Sciatic nerve (tissue), 2 donors: ENCODE measurements at places on chromosomes 2 and 18. TPM values are rescaled to one million over a fixed set of nuclear protein-coding genes. Genes with fewer than 3 reads are reported as not detected.

XDH gene
- total RNA-seq, result 0.22 TPM

PSD4 gene
- 20.3 TPM for total RNA-seq

- no peak for DNase-seq
Measured at GRCh38 chr2:60528281-60529020, 25.0 kb downstream of the BCL11A start.

DNA sequence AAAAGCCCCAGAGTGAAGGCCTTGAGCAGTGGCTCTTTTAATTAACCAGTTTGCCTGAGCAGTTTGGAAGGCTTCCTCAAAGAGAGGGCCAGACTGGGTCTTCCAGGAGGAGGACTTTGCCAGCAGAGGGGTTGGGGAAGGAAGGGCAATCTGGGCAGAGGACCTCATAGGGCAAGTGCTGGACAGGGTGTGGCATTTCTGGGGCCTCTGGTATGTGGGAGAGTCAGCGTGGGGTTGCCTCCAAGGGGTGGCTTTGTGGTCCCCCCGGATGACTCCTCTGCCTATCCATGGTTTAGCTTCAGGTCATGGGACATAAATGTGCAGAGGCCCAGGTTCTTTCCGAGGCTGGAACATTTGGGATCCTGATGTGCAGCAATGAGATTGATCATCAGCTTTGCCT is 12.6 kb downstream of the GLI2 start:
- no peak for DNase-seq

FBXO48 gene
- total RNA-seq, result 2.1 TPM

CD8B2 gene
- not detected for total RNA-seq

DNA sequence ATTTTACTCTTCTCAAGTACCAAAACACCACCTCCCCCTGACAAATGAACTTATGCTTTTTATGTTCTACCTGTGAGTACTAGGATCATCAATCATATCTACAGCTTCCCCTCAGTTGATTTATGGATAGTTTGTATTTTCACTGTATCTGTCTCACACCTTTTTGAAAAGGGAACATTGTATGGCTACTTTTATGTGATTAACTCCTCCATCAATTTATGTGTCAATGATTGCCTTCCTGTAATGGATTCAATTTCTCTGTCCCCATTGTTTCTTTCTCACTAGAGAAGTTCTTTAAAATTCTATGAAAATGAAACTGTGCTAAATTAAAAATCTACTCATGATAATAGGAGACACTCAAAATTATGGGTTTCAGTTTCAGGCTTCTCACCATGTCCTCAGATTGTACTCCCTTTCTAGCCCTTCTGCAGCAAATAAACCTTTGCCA is 935.0 kb downstream of the TRIB2 start:
- no peak for DNase-seq

NEURL3 gene
- 0.58 TPM for total RNA-seq

DNA sequence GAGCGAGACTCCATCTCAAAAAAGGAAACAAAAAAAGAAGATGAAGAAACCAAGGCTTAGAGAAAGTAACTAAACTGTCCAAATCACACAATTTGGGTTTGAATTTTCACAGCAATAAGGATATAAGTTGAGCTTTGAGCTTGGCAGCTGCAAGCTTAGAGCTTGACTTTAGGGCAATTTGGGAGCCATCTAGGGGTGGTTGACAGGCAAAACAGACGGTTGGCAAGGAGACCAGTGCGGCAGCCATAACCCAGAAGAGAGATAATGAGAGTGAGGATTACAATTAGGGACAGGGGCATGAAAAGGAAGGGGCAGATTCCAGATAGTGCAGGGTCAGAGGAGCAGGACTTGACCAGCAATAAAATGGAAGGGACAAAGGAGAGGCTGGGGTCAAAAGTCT is 382.2 kb upstream of the HNRNPA3 start:
- no peak for DNase-seq

- DNase-seq, result no peak
Measured at GRCh38 chr18:5603153-5603552, 59.4 kb upstream of the EPB41L3 start.

FRZB gene
- 17.1 TPM for total RNA-seq

CDCA7 gene
- 1.0 TPM for total RNA-seq

- DNase-seq, result no peak
Measured at GRCh38 chr18:49019446-49020045, 68.8 kb upstream of the SMAD7 start.

GRCh38 chr18:71304856-71305255 is 1016.0 kb downstream of the SOCS6 start:
- no peak for DNase-seq

CAPN14 gene
- 0.36 TPM for total RNA-seq

DNA sequence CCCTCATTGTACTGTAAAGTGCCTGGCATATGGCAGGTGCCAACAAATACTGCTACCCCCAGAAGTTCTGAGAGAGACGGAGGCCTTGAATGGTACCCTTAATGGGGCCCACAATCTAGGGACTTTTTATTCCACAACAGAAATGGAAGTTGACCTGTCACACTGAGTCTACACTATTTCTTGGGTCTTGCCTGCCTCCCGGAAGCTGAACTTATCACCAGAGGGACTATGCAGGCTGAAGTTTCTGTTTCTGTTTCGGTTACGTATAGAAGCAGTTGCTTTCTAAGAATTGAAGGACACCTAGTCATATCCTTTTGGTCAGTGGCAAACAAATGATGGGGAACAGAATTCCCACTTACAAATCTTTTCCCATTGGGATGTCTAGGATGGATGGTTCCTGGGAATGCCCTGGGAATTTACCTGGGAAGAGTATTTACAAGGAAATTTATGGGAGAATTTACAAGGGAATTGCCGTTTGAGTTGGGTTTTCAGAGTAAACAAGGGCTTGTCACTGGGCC is 74.2 kb downstream of the HS1BP3 start:
- DNase-seq, result no peak

ZAP70 gene
- 4.5 TPM for total RNA-seq
